ENCODE measurements at places on chromosomes 7 and 10. TPM values are rescaled to one million over a fixed set of nuclear protein-coding genes. Genes with fewer than 3 reads are reported as not detected.

MET gene
- polyA plus RNA-seq, result 26.9 TPM

FAM241B gene
- 7.0 TPM for polyA plus RNA-seq

NRP1 gene
- 172 TPM for polyA plus RNA-seq

DNA sequence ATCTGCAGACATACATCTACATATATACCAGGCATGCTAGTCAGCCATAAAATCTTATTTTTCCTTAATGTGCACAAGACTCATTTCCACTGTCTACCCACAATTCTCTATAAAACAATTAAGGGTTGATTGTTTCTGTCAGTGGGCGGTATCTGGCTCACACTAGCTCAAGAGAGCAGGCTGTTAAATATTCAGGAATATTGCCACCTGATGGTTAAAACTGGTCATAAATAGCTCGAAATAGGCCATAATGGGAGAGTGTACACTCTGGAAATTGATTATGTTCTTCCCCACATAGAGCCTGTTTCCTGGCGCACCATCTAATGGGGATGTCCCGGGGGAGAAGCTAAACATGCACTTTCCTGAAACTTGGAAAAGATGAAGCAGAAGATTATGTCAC is 620.6 kb upstream of the ANKRD30A start:
- no peak for DNase-seq

DNA sequence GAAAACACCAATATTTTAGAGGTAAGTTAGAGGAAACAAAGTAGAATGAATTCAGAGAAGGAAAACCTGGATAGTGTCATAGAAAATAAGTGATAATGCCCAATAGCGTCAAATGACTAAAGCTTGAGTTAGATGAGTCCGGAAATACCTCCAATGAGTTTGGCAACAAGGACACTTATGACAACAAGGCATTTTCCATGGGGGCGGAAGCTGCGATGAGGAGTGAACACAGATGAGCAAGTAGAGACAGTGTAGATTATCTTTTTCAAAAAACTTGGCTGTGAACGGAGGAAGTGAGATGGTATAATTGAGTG is 383 bp upstream of the R3HCC1L start:
- DNase-seq, result no peak

GRCh38 chr10:22674573-22674930 is 39.8 kb downstream of the PIP4K2A start:
- no peak for DNase-seq

GRCh38 chr10:119373294-119374102 is 166.1 kb downstream of the GRK5 start:
- no peak for DNase-seq

DNA sequence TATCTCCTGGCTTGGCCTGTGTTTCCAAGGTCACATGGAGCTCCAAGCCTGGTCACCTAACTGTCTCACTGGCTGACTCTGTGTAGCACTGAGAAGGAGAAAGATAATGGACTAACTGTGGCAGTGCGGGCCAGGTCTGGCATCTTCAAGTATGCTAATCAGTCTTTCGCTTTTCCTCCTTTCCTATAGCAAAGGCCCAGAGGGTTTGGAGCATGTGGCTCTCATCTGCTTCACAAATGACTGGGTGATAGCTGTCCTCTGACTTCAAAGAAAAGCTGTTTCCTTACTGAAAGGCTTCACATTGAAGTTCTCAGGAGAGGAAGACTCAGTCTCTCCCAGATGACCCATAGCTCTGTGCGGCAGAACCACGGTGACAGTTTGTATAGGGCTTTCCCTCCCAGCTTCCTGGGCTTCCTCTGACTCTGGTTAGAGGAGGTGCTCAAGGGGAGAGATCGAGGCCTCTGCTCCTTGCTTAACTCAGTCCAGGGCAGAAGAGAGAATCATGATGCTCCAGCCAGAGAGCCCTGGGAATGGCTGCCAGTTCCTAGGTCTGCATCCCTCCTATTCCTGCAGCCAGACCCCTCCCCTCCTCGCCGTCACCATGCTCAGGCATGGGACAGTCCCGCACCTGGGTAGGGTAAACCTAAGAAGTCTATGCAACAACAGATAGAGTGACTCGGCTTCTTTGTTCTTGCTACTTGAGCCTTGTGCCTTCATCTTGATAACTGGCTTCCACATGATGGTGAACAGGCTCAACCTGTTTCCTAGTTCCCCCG is 72.3 kb downstream of the CCDC71L start:
- DNase-seq, result peak; percentile 12

GRCh38 chr7:138876326-138876725 is 78.3 kb upstream of the ATP6V0A4 start:
- no peak for DNase-seq

Measured in right lung (tissue), 10 donors.